ENCODE measurements at places on chromosomes 1 and 21.

DNA sequence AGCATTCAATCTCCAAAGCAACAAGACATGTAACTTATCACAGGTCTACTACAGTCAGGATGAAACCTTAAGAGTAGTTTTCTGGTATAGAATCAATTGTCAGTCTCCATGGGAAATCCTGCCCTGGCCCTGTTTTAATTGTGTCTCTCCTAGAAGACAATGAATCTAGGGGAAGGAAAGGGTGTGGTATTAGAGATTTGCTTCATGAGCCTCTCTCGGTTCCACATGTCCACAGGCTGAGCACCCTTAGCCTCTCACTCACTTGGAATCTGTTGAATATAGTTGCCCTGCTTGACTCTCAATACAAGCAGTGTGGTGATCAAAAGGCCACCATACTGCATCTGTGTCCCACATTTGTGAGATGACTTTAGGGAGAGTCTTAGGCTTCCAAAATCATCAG, 17.7 kb downstream of the SPATA46 start:
- no peak for DNase-seq

GRCh38 chr1:111833334-111833733, 77.6 kb downstream of the DDX20 start:
- no peak for DNase-seq

DNA sequence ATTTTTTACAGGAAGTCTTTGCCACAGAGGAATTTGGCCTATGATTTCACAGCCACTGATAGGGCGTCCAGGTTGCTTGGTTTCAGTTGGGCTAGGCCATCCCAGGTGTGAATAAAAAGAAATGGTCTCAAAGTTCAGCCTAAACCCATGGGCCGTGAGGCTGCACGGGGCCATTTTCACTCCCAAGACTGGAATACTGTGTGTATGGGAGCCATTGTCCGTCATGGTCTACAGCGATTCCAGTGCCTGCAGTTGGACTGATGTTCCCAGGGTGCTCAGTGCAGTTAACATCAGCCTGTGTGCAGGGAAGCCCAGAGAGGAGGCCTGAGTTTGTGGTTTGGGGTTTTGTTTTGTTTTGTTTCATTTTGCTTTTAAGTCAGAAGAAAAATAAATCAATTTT, 133.2 kb downstream of the ADSS2 start:
- DNase-seq: no peak

DNA sequence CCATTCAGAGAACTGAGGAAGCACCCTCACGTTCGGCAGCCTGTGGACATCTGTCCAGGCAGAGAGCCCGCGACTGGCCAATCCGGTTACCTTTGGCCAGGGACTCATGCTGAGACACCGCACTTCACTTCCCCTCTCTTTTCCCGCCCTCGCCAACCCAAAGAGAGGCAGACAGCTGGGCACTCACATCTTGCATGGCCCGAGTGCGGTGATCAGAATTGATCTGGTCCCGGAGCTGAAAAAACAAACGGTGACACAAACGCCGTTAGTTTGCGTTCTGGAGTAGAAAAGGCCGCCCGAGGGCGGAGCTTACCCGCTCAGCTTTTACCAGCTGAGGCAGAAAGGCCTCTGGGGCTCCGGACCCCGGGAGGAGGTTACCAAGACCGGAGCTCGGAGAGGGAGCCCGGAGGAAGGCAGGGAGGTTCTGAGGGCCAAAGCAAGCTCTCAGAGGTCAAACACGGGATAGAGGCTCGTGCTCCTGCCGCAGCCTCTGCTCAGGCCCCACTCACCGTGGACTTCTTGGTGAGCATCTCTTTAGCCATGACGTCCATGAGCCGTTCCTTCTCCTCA, 376 bp downstream of the SF3A3 start:
- peak; percentile 41 for DNase-seq

- no peak for DNase-seq
Measured at GRCh38 chr21:41018431-41018830, 149.5 kb upstream of the BACE2 start.

- DNase-seq: no peak
Measured at GRCh38 chr1:8536515-8536914, 218.6 kb downstream of the SLC45A1 start.

GRCh38 chr1:205480349-205480985, 24.0 kb upstream of the CDK18 start:
- peak; percentile 43 for DNase-seq

DNA sequence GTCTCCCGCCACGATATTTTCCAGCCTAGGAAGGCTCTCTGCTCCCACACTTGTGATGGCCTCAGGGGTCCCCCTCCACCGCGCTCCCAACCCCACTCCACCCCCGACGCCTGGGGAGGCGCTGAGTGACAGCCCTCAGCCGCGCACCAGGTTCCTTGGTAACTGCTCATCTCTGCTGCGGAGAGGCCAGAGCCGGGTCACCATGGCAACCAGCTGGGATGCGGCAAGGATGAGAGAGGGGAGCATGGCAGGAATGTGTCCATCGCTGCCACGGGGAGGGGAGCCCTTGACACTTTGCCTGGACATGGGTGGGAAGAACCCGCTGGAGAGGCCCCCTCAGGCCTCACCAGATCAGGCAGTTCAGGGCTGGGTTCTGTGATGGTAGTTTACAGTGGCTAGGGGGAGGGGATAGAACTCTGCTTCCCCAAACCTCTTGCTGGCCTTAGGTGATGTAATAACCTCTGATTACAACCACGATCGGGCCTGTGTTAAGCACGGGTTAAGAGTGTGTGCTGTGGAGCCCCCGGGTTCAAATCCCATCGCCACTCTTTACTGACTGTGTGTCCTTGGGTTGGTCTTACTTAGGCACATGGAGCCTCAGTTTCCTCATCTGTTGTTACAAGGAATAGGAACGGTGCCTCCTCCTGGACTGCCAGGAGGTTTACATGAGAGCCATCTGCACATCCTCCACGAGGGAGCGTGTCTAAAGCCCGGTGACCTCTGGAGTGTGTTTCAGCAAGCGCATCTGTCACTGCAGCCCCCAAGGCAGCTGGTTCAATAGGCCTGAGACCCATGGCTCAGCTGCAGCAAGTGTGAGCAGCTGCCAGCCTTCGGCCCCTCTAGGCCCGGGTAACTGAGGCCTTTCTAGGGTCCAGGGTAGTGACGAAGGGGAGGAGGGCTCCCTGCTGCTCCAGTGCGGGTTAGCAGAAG, 6.3 kb downstream of the KIF17 start:
- DNase-seq: no peak

- no peak for DNase-seq
Measured at GRCh38 chr1:1684031-1684681, 8.4 kb downstream of the SLC35E2B start.

- no peak for DNase-seq
Measured at GRCh38 chr1:197876894-197877293, 25.5 kb upstream of the C1orf53 start.

- no peak for DNase-seq
Measured at GRCh38 chr1:65729259-65729658, 63.4 kb upstream of the PDE4B start.

Measured in activated CD4-positive, alpha-beta T cell treated with anti-CD3 and anti-CD28 coated beads for 4 hours (primary cell).